Endothelial cell of coronary artery (primary cell): ENCODE measurements at places on chromosomes 2 and 18. TPM values are rescaled to one million over a fixed set of nuclear protein-coding genes. Genes with fewer than 3 reads are reported as not detected.

Gene COL4A4
- total RNA-seq, result 0.09 and 1.3 TPM in 2 replicates

Gene DSEL
- 7.8 and 13.4 TPM in 2 replicates for total RNA-seq

Gene EFR3B
- total RNA-seq, result 0.28 and 0.81 TPM in 2 replicates

Gene MEP1B
- total RNA-seq, result 0.19 TPM in 1 of 2 replicates, not detected in the other

Gene DNAH7
- total RNA-seq, result 0.09 TPM in 2 replicates

Gene CROCC2
- not detected in 2 replicates for total RNA-seq

Gene FAM168B
- 82.0 and 84.0 TPM in 2 replicates for total RNA-seq

Gene PTPRN
- not detected in 2 replicates for total RNA-seq

Gene CAPN13
- not detected in 2 replicates for total RNA-seq

Gene NEU2
- not detected in 2 replicates for total RNA-seq

Gene SAG
- total RNA-seq, result not detected in 2 replicates

Gene CIB4
- total RNA-seq, result not detected in 2 replicates

Gene ARHGAP25
- total RNA-seq, result 3.1 and 12.1 TPM in 2 replicates

Gene C2orf80
- total RNA-seq, result not detected in 2 replicates
